Choroid plexus epithelial cell (primary cell): ENCODE measurements at places on chromosomes 4 and X.
A peak's percentile ranks its signal among the peaks of the same experiment; 100 is the strongest.

DNA sequence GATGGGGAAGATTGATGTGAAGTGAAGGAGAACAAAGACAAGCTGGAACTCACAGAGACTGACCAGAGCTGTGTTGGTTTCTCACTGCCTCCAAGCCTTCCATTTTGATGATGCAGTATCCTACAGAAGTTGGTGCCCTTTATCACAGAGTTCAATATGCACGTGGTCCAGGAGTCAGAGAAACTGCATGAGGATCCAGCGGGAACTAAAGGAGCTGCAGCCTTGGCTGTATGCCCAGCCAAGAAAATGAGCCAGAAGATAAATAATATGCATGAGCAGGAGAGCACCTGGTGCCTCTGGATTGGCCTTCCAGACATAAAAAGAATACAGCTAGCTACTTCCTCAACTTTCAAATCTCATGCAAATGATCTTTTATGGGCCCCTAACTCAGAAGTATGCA is 44.3 kb upstream of the DCLK2 start:
- peak; percentile 70 for DNase-seq

DNA sequence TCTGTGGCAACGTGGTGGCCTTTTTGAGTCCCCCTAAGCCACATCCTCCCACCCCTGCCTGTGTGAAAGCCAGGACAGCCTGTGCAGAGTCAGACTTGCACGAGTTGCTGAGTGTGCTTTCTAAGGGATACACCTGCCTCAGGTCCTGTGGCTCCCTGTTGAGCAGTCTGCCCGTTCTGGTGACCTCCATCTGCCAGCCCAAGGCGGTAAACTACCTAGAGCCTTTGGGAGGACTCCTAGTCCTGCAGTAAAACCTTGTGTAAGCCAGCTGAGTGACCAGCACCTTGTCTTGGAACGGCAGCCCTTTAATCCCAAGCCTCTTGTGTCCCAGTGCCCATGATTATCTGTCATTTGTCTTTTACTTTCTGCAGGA is 69.3 kb downstream of the NBDY start:
- no peak for DNase-seq

- peak; percentile 14 for DNase-seq
Observed at GRCh38 chr4:137359691-137360315, 172.5 kb downstream of the PCDH18 start.

DNA sequence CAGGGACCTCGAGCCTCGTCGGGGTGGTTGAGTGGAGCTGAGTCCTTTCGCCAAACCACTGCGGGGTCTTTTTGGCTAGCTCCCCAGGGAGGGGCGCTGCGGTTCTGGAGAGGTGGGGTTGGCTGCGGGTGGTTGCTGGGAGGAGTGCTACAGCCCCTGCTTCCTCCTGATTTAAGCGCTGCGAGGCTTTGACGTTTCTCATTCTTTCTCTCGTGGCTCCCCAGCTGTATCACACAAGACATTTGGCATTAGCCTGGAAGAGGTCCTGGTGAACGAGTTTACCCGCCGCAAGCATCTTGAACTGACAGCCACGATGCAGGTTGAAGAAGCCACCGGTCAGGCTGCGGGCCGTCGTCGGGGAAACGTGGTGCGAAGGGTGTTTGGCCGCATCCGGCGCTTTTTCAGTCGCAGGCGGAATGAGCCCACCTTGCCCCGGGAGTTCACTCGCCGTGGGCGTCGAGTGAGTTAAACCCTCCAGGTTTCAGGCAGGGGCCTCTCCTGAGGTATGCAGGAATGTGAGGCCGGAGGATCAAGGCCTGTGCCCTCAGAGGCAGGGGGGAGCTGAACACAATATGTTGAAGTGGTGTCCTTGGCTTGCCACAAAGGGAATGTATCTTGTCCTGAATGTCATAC is 25.5 kb downstream of the ARHGAP36 start:
- DNase-seq, result no peak

DNA sequence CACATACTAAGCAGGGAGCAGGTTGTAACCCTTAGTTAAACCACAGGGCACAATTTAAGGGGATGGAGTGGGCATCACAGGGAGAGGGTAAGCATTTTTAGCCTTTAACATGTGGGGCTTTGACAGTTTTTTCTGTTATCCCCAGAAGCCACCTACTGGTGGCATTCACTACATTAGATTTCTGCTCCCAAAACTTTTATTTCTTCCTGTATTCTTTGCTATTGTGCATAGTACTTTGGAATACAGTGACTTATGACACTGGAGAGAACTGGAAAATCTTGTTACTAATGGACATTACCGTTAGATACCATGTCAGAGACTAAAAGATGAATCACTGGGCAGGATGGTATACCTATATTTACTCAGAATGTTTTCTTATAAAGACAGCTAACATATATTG is 7.3 kb downstream of the TRIM75 start:
- DNase-seq, result peak; percentile 9

DNA sequence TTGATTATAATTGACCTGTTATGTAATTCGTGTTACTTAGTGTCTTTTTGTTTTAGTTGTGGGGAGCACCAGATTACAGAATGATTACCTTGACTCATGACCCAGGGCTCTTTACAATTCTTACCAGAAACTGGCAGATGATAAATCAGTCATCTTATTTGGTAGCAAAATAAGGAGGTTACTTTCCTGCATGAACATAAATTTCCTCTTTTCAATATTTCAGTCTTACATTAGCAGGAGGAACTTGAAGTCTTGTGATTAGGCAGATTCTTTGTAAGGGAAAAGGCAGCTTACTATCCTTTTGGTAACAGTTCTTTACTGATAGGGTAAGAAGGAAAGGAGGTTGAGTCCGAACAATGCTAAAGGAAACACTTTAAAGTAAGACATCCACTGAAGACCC is 26.0 kb upstream of the SLC25A5 start:
- DNase-seq, result no peak

DNA sequence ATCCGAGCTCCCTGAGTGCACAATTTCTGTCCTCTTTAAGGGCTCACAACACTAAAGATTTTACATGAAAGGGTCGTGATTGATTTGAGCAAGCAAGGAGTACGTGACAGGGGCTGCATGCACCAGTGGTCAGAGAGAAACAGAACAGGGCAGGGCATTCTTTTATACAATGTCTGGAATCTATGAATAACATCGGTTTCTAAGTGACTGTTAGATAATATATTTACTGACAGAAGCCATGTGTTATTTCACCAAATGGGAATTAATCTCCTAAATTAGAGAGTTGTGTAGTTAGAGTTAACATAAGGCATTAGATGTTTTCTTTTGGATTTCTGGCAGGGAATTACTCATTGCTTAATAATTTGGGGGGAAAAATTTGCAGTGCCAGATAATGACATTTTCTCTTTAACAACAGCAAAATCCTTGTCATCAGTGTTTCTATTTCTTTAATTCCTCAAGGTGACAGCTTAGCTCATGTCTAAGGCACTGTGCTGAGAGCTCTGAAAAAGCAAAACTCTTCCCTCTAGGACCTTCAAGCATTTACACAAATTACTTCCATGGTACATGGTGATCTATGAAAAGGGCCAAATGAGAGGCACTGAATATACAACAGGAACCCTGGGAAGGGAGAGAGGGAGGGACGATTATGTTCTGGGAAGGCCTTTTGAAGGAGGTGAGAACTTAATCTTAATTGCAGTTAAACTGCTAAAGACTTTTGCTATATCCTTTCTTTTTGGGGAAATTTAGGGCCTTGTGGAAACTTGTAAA is 145.0 kb downstream of the RTL3 start:
- no peak for DNase-seq
